Forelimb muscle (tissue), 1 donor: ENCODE measurements at places on chromosomes 4 and X. TPM values are rescaled to one million over a fixed set of nuclear protein-coding genes. Genes with fewer than 3 reads are reported as not detected.

Gene AREG
- not detected for polyA plus RNA-seq

- peak; percentile 29 for DNase-seq
These were observed 41.3 kb downstream of the ATG4A start for GRCh38 chrX:108132876-108133275.

Gene PPEF1
- 0.61 TPM for polyA plus RNA-seq

DNA sequence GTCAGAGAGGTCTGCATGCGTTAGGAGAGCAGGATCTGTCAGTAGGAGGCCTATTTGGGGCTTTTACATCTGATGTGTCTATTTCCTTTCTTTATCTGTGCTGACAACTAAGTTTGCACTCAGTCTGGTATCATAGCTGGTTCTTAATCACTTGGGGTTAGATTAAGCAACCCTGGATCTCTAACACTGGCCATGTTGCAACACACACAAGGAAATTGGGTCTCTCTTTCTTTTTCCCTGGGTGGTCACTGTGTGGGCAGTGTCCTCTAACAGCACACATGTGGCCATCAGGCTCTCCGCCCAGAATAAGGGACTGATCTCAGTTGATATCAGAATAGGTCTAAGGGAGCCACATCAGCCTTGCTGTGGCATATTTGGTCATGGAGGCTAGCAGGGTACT lies 38.9 kb downstream of the IGFBP7 start:
- no peak for DNase-seq

GRCh38 chr4:8893624-8894423 lies 22.2 kb upstream of the HMX1 start:
- no peak for DNase-seq

Gene HDX
- 3.8 TPM for polyA plus RNA-seq

DNA sequence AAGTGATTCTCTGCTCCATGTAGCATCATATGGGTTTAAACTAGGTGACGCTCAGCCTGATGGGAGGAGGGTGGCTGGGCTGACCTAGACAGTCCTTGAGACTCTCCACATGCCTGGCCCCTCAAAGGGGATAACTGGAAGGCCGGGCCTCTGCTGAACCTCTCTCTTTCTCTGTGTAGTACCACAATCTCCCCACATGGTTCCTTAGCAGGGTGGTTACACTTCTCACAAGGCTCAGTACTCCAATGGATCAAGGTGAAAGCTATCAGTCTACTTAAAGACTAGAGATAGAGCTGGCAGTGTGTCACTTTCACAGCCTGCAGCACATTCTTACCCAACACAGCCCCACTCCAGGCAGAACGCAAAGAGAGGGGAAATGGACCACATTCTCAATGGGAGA lies 80.4 kb downstream of the LDB2 start:
- DNase-seq = no peak

Gene CLDN2
- polyA plus RNA-seq = 0.75 TPM

DNA sequence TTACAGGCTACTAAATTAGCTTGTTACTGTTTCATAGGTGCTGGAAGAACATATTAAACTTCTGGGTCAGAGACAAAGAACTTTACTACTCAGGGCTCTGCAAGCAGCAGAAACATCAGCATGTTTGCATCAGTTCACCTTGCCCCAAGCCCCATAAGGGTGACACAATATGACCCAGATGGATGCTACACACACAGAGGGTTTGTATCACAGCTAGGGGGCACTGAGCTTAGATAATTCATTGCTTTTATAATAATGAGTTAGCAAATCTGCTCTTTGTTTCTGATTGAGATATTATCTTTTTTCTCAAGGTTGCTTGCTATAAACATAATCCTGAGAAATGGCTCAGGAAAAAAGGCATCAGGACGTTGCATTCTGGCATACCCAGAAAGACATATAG lies 4.8 kb upstream of the SYNPO2 start:
- no peak for DNase-seq

Gene CCDC158
- 0.75 TPM for polyA plus RNA-seq

DNA sequence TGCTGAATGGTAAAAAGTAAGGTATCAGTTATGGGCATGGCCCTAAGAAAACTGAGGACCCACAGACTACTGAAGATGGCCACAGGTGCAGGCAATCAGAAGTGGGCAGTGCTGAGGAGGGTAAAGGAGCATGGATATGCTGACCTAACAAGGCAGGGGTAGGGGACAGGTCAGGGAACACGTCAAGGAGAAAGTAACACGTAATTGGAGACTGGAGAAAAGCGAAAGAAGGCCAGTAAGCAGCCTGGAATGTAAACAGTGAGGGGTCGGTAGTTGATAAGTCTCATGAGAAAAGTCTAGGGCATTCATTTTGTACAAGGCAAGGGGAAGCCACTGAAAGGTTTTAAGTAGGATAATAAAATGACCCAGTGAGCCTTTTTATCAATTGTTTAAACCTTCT lies 153.3 kb downstream of the PRDM5 start:
- DNase-seq = no peak
